ENCODE measurements at places on chromosomes 2 and 18.
A peak's percentile ranks its signal among the peaks of the same experiment; 100 is the strongest.

- DNase-seq, result no peak
Measured at GRCh38 chr2:131126436-131126835, 21.3 kb downstream of the PLEKHB2 start.

DNA sequence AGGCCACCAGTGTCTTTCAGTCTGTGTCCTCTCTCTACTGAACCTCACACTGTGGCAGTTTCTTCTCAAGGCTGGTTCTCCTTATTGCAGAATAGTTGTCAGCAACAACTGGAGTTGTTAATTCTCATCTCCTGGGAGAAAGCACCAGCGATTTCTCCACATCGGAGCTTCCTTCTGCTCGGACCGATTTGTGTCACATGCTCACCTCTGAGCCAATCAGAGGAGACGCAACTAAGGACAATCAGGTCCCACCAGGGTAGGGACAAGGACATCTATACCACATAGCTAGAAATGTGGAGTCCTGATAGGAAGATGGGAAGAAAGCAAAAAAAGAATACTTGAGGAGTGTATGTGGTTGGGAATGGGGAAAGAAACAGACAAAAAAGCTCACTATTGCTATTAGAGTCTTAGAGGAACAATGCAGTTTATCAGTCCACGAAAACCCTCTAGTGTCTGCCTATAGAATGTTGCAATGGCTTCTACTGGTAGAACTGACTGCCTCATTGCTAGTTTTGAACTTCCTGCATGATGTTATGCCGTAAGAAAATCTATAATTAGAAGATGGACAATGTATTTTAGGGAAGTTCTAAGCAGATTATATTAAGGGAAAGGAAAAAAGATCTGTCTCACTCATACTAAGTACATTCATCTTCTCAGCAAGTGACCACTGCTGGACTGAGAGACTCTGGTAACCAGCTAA is 169.7 kb downstream of the CDCA7 start:
- DNase-seq, result no peak

- DNase-seq, result no peak
Measured at GRCh38 chr18:48840491-48840877, 110.3 kb downstream of the SMAD7 start.

- DNase-seq, result no peak
Measured at GRCh38 chr2:197453914-197454398, 604 bp downstream of the COQ10B start.

DNA sequence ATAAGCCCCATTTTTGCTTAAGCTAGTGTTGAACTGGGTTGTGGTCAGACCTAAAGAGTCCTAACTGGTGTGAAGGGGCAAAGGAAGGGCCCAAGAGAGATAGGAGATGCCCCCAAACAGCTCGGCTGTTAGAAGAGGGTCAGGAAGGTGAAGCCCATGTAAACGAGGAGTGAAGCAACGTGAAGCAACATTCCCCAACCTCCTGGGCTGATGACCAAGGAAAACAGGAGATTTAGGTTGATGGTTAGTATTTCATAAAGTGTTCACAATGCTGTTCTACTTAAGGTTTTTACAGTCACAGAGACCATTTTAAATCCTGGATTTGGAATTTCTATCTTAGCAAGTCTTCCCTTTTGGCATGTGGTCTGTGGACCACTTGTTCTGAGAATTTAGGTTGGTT is 144.0 kb upstream of the SERPINE2 start:
- no peak for DNase-seq

DNA sequence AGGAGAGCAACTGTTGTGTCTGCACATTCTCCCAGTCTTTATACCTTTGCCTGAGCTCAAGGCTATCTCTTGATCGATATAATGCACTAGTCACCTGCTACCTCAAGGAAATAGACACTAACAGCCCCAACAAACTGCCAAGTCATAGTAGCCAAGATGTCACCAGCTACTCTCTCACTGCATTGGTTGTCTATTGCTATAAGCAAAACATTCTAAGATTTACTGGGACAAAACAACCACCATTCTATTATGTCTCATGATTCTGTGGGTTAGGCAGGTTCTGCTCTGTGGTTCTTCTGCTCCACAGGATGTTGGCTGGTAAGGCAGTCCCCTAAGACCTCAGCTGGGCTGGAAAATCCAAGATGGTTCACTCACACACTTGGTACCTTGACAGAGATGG is 28.5 kb upstream of the MLPH start:
- DNase-seq, result no peak

- DNase-seq, result no peak
Measured at GRCh38 chr2:204604061-204604460, 58.8 kb downstream of the PARD3B start.

GRCh38 chr2:209872675-209873074 is 101.0 kb downstream of the UNC80 start:
- DNase-seq, result peak; percentile 54

- no peak for DNase-seq
Measured at GRCh38 chr2:127575941-127576432, 40.5 kb downstream of the MYO7B start.

DNA sequence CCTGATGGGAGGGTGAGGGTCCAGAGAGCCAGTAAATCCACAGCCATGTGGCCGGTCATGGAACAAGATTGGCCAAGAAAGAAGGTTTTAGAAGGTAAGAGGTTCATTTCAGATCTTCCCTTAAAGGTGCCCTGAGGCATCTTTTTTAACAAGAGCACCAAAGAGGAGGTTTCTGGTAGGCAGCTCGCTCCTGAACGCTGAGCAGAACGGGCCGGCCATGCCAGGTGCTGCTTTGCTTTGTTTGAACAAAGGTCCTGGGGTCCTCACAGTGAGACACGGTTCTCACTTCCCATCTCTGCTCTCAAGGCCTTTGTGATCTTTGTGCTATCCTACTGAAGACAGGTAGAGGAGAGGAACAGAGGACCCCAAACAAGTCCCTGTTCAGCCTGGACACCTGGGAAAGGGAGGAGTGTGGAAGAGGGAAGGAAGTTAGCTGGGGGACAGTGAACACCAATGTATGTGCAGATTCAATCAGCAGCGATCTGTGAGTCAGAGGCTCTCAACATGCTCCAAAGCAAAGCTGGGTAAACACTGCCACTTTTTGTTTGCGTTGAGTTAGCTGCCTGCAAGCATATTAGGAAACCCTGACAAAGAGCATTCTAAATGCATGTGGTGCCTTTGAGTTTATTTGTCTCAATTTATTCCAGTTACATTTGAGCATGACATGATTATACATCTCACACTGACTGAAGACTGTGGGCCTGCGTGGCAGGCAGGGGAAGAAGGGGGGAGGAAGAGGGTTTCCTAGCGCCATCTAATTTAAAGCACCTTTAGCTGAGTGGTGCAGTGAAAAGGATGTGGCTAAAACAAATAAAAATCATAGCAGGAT is 102.4 kb downstream of the ASB1 start:
- DNase-seq, result no peak

DNA sequence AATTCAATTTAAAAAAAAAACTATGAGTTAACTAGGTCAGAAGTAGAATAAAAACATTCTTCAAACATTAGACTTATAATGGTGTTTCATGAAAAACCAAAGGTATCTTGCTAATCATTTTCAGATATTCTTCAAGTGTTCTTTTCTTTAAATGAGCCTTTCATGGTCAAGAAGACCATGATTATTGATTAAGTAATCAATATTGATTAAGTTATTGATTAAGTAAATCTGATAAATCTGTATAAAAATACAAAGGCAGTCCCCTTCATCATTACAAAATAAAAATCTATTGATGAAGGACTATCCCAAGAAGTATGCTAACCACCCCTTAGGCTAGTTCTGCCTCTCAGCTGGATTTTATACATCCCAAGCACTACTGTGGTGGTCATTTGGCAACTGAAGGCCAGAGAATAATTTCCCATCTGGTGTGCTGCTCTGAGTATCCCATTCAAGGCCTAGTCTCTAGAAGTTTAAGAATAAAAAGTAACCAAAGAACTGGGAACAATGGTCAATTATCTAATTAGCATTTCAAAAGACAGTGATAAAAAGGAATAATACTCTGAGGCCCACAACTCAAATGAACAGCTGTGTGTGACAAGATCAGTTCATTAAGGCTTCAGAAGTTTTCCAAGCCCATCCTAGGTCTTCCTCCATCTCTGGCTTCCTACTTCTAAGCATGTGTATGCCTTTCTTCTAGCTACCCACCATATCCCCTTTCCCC is 63.5 kb downstream of the TCF4 start:
- no peak for DNase-seq

DNA sequence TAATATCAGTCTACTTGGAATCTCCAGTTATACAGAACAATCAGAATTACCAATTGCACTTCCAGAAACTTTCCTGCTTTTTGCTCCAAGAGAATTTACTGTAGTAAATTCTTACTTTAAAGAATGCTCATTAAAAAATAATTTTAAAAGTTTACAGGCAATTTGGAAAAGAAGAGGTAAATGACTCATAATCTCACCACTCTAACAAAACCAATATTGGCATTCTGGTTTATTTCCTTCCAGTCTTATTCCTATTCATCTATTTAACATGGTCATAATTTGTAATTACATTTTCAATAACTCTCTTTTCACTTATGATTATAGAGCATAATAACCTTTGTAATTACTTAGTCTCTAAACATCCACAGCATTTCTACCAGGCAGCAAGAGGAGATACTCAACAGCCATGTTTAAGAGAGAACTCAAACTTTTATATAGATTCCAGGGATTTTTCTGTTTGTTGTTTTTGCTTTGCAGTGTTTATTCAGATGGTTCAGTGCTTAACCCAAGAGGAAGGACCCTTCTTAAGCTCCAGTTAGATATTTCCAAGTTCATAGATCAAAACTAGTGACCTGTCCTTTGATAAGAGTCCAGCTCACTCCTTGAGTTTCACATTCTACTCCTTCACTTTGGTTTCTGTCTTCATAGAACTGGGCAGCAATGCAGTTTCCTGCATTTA is 464.7 kb downstream of the TXNL1 start:
- DNase-seq, result no peak

DNA sequence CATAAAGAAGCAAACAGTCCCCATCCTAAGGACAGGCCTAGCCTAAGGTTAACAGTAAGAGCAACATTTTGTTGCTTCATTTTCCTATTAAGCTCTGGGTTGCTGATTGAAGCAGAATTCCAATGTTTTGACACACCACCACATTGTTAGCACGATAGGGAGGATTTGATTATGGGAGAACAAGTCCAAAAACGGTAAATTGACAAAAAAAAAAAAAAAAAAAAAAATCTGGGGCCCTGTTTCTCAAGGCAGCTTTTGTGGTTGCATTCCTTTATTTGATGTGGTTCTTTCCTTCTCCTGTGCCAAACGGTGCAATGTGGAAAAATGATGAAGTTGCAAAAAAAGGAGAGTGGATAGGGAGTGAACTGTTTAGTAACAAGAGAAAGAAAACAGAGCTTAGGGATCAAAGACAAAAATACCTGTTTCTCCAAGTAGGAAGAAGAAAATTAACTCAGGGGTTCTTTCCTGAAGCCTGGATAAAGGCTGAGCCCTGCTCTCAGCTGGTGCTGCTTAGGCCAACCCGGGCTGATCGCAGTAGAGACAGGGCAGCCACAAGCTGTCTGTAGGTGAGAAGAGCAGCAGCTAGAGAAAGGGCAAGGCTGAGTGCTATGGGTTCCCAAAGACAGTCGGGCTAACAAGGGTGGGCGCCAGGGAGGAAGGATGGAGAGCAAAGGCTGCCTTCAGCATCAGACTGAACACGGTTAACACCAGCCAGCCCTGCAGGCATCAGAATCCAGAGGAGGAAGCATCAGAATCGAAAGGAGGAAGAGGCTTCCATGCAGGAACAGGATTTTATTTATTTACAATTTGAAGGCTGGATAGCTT is 167.8 kb upstream of the FOSL2 start:
- DNase-seq, result no peak

DNA sequence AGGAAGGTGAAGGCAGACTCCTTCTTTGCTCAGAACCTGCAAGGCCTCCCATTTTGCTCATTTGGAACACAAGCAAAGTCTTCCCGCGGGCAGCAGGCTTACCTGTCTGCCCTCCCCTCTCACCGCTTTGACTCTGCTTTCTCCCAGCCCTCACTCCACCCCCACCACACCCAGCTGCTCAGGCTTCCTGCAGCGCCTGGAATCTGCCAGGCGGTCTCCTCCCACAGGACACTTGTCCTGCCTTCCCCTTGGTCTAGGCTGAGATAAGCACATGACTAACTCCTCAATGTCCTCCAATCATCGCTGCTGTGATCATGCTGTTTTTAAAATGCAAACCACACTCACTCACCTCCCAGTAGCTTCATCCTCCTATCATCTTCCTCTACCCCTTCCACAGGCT is 430.0 kb downstream of the ZNF516 start:
- no peak for DNase-seq

DNA sequence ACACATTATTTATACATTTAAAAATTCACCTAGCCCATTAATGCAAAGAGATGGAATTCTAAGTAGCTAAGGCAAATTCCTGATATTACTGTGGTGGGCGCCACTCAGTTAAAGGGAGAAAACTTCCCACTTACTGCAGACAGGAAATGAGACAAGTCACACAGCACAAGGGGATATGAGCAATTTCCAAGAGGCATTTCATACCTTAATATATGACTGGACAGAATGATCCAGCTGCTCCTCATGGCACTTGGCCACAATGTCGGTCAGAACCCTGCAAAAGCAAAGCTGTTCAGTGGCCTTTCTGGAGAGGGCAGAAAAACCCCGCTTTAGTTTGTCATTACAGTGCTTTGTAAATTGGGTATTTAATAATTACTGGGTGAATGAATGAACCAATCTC is 121.4 kb upstream of the CCDC195 start:
- DNase-seq, result no peak

- DNase-seq, result peak; percentile 36
Measured at GRCh38 chr18:32048507-32049091, 30.0 kb downstream of the RNF125 start.

DNA sequence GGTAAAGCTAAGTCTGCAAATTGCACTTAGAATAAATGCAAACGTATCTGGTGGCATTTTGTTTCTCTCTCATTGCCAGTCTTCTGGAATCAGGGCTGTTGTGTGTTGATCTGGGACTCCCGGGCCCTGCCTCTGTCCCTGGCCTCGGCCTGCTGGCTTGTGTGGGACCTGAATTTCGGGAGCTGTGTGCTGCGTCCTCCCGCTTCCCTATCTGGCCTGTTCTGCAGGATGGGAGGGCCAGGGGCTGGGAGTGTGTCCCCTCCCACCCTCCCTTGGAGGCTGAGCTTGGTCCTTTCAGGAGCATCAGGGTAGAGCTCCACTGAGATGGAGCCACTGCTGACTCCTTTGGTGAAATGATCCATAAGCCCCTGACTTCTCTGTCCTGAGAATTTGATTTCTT is 118.5 kb downstream of the ACKR3 start:
- DNase-seq, result no peak

DNA sequence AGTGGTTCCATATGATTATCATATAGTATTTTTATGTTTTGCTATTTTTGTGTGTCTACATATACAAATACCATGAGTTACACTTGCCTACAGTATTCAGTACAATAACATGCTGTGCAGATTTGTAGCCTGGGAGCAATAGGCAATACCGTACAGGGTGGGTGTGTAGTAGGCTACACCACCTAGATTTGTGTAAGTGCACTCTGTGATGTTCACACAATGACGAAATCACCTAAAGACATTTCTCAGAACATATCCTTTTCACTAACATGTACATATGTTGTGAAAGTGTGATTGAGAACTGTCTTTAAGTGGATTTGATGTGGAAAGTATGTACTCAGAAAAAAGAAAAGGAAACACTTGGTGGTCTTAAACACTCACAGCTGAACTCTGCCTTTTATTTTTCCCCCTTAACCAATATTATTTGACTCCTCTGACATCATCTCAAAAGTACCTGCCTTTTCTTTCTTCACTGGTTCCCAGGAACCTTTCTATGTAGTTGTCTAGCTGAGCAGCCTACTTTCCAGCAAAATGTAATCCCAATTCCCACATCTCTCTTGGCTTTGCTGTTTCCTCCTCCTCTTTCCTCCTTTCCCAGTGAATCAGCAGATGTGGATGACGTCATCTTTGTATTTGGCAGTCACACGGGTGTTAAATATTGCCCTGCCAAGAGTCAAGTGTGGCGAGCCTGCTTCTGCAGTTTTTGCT is 47.7 kb downstream of the OSBPL6 start:
- peak; percentile 62 for DNase-seq
